ENCODE measurements at places on chromosomes 2 and 18.

DNA sequence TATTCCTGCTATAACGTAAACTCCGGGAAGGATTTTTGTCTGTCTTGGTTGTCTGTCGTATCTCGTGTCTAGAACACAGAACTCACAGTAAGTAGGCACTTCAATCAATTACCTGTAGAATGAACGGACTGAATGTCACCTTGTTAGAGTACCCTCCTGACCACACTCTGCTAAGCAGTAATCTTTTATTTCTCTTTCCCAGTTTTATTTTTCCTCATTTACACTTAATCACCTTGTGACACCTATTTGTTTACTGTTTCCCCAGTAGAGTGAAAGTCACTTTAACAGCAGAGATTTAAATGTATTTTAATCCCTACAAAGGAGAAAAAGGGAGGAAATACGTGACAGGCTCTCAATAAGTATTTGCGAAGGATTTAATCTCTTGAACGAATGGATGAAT lies 514 bp upstream of the EPB41L5 start:
- DNase-seq = no peak

DNA sequence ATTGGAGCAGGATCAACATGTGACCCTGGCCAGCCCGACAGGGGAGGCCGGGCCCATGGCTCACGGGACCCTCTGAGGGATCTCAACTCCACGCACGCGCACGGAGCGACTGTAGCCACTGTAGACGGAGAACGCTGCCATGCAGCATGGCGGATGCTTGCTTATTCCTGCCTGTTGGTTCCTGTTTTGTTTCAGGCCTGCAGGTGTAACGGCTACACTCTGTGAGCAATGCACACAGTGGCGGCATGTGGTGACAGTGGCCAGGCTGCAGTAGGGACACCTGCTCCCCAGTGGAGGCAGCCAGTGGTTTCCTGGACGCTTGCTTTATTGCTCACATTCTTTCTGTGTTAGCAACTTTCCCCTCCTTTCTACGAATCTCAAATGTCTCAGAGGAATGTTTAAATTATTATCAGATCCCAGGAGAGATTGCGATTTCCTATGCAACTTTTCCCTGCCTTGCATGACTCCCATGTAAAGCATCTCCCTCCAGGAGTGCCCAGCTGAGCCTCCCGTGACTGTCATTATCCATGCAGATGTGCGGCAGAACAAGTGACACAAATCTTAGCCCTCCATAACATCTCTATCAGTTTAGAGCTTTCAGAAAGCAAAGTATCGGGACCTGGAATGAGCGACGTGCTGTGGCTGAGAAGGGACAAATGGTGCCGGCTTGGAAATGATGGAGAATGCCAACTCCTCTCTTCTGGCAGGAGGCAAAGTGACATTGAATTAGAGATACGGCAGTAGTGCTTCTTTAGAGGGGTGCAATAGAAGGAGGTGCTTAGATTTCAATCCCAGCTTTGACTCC lies 209.7 kb downstream of the ASB1 start:
- no peak for DNase-seq

- DNase-seq = peak; percentile 83
Measured at GRCh38 chr2:170816504-170817092, at the start of gene GAD1. GAD1 (plus strand) TSS chr2:170816887; CDS start chr2:170818592, 1,705 bp downstream.

DNA sequence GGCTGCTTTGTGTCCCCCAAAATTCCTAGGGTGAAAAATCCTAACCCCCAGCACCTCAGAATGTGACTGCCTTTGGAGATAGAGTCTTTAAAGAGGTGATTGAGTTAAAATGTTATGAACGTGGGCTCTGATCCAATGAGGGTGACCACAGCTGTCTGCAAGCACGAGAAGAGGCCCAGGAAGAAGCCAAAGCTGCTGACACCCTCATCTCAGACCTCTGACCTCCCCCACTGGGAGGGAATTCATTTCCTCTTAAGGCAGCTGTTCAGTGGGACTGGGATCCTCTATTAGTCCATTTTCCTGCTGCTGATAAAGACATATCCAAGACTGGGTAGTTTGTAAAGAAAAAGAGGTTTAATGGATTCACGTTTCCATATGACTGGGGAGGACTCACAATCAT lies 544.4 kb downstream of the DCDC2C start:
- no peak for DNase-seq

DNA sequence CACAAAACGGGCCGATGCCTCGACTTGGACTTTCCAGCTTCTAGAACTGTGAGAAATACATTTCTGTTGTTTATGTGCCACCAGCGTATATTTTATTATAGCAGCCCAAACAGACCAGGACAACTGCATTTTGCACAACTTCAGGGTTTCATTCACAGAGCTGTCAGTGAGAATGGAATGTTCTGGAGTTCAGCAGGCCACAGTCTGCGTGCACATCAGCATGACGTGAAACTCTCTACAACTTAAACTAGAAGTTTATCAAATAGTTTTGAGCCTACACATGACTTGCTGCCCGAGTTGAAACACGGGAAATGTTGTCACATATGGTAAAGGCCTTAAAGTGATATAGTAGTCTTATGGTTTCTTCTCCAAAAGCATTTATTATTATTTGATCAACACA lies 3.9 kb upstream of the TRIB2 start:
- no peak for DNase-seq

DNA sequence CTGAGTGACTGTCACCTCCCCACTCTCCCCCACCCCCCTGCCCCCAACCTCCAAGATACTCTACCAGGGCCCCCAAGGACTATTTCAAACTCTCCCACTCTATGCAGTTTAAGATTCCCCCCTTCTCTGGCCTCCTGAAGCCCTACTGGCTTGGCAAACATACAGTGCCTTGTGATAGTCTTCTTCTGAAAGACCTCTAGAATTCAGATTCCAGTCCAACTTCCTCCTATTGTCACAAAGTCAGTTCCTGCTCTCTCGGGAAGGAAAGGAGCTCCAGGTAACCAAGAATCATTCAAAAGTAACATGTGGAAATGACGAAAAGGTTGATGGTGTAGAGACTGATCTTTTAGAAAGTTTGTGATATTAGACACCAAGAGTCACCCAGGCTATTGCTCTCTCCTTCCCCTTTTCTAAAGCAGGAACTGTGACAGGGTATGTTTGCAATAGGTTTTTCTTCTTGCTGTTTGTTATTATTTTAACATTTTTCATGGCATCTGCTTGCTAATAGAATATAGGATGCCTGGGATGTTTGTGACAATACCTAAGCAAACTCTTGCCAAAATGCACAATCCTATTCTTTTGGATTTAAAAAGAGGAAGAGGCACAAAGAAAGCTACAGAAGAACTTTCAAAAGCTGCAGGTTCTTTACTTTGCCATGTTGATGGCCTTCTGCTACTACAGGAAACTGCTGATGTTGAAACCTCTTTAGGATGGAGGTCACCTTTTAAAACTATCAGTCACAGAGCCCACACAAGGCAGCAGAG lies 93.5 kb upstream of the MGAT4A start:
- no peak for DNase-seq

Measured in activated CD4-positive, alpha-beta T cell treated with anti-CD3 and anti-CD28 coated beads, Interleukin-2, Interleukin-4, amounts not matched to agents 100 ng/mL and 50 ng/mL, durations not matched to agents 16 hours and 8 hours (primary cell).